ENCODE measurements at places on chromosomes 1 and 21.

DNA sequence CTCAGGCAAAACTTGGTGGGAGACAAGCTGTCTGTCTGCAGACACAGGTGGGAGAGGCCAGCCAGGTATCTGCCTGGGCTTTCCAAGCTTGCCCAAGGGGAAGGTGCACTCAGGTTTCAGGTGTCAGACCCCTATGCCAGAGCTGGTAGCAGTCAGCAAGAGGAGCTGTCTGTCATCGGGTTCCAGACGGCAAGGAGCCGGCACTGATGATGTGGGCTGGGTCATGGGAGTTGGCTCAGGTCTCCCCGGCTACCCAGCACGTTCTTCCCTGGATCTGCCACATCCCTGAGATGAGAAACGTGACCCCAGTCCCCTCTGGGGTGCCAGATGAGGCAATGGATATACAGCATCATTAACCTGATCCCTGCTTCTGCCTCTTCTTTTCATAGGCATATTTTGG is 23.0 kb downstream of the TMCC2 start:
- no peaks in the 10 kb centered on the region for H3K27me3 ChIP-seq
- no peak for DNase-seq
- peak overlapping the region; percentile 86 for H3K27ac ChIP-seq

GRCh38 chr1:160997323-160998038 is 23.5 kb downstream of the F11R start:
- peak; percentile 61 for DNase-seq
- H3K36me3 ChIP-seq = no peaks in the 10 kb centered on the region
- H3K27ac ChIP-seq = no peak overlapping the region
- no peak overlapping the region for H3K4me3 ChIP-seq
- no peaks in the 10 kb centered on the region for H3K4me1 ChIP-seq

DNA sequence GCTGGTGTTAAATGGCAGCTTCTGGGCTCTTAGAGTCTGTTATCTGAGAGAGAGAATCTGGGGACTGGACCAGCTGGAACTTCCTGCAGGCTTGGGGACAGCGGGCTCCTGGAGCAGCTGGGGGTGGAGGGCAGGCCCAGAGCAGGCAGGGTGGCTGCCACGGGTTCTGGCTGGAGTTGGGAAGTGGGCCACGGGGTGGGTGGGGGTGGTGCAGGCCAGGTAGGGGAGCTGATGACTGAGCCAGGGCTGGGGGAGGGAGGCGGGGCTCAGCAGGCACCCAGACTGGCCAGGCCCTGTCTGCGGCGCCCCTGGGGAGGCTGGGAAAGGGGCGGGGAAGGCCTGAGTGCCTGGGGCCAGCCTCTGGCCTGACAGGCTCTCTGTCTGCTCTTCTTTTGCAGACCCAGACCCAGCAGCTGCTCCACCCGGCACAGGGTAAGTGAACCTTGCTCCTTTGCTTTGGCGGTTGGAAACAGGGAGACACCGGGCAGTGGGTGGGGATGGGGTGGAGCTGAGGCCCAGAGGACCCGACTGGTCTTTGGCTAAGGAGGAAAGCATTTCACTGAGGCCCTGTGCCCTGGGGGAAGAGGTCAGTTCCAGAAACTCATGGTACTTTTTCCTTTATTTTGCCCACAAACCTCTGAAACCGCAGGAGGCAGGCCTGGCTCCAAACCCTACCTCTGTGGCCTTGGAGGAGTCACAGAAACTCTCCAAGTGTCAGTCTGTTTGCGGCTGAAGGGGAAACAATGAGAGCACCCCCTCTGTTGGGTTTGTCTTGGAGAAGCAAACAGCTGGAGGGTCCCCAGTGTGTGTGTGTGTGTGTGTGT is 48.8 kb downstream of the ARHGEF10L start:
- H3K36me3 ChIP-seq = peaks cover 22% of the 10 kb centered on the region
- H3K27me3 ChIP-seq = no peaks in the 10 kb centered on the region

- H3K36me3 ChIP-seq = no peaks in the 10 kb centered on the region
- no peaks in the 10 kb centered on the region for H3K27me3 ChIP-seq
- DNase-seq = no peak
Observed at GRCh38 chr21:42319376-42319775, 4.2 kb upstream of the TFF3 start.

DNA sequence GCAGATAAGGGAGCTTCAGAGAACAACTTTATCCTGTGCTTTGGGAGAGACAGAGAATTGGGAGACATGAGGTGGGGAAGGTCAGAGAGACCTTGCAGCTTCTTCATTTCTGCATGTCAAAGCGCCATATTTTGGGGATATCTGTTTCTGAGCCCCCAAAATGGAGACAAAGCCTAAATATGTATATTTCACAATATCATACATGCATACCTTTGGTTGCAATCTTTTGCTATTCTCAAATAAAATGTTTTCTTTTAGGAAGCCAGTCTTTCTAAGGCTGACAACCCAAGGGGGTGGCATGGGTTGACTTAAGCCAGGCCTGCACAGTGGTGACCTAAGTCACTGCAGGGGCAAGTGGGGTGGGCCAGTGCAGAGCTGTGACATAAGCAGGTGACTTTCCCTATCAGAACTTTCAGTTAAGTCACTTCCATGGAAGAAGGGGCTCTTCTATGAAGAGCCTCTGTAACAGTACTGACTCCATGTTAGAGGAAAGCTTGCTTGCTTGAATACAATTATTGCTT is 13.9 kb upstream of the MRPL55 start:
- H3K36me3 ChIP-seq = no peaks in the 10 kb centered on the region
- H3K4me1 ChIP-seq = no peaks in the 10 kb centered on the region
- H3K4me3 ChIP-seq = no peak overlapping the region
- no peak overlapping the region for H3K27ac ChIP-seq

Data from tibial artery (tissue), 4 donors.